T-helper 1 cell (primary cell): ENCODE measurements at places on chromosomes 3 and 15.

- DNase-seq = no peak
Measured at GRCh38 chr3:420584-420983, 224.0 kb downstream of the CHL1 start.

GRCh38 chr15:66654739-66655375 lies 47.2 kb upstream of the SMAD6 start:
- no peak for DNase-seq

DNA sequence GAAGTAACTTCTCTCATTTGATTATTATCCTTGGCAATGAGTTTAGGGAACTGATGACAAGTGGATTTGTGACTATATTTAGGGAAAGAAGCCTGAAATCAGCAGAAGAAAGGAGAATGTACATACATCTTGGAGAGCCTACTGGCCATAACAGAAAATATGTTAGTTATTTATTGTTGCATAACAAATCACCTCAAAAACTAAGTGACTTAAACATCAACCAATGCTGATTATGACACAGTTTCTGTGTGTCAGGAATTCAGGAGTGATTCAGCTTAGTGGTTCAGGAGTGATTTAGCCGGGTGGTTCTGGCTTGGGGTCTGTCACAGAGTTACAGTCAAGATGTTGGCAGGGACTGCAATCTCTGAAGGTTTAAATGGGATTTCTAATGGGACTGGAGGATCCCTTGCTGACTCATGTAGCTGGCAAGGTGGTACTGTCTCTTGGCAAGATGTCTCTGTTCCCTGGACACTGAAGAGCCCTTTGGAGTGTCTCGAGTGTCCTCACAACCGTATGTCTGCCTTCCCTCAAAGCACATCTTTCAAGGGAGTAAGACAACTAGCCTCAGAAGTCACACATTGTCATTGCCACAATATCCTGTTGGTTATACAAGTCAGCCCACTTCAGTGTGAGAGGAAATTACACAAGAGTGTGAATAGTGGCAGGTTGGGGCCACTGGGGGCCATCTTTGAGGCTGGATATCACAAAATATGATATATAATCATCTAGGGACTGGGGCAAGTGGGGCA lies 248.9 kb downstream of the SV2B start:
- no peak for DNase-seq

GRCh38 chr3:134144694-134145093 lies 106.0 kb downstream of the RYK start:
- DNase-seq = no peak

DNA sequence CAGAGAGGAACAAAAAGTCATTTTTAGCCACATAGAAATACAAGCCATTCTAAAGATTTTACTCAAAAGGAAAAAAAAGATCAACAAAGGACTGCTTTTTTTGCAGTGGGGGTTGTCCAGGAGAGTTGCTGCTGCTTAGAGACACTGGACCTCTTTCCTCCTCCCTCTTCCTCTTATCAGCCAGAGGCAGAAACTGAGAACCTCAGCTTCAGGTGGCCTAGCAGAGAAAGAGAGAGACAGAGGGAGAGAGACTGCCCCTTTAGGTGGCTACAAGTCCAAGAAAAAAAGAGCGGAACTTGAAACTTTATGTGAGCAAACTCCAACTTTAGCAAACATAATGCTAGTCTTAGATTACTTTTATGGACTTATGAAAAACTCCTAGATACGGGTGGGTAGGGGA lies 54.2 kb downstream of the NPAP1 start:
- no peak for DNase-seq

- no peak for DNase-seq
Measured at GRCh38 chr3:51568036-51568435, 29.5 kb downstream of the RAD54L2 start.

GRCh38 chr3:34947834-34948233 lies 691.5 kb upstream of the ARPP21 start:
- DNase-seq = no peak
